Purkinje cell (primary cell): ENCODE measurements at places on chromosomes 1 and 21. TPM values are rescaled to one million over a fixed set of nuclear protein-coding genes. Genes with fewer than 3 reads are reported as not detected.

The FNDC5 gene
- polyA plus RNA-seq = 214 and 326 TPM in 2 replicates

The TAS1R3 gene
- not detected in 2 replicates for polyA plus RNA-seq

The TENT5C gene
- 0.27 TPM in 1 of 2 replicates, not detected in the other for polyA plus RNA-seq

The VSIG8 gene
- not detected in 2 replicates for polyA plus RNA-seq

The ZNF692 gene
- polyA plus RNA-seq = 4.4 and 6.0 TPM in 2 replicates

The CAMK2N1 gene
- 78.5 and 132 TPM in 2 replicates for polyA plus RNA-seq

The FCAMR gene
- polyA plus RNA-seq = not detected in 2 replicates

The ERICH3 gene
- 8.1 and 11.1 TPM in 2 replicates for polyA plus RNA-seq

The LPGAT1 gene
- 68.3 and 77.4 TPM in 2 replicates for polyA plus RNA-seq

The UBE4B gene
- 9.2 and 10.1 TPM in 2 replicates for polyA plus RNA-seq

The OR2M3 gene
- polyA plus RNA-seq = not detected in 2 replicates

The KPRP gene
- polyA plus RNA-seq = not detected in 2 replicates

The EFNA3 gene
- 2.2 and 6.2 TPM in 2 replicates for polyA plus RNA-seq

The NT5C1A gene
- not detected in 2 replicates for polyA plus RNA-seq

The TAS1R1 gene
- 0.35 TPM in 1 of 2 replicates, not detected in the other for polyA plus RNA-seq

The CCDC30 gene
- polyA plus RNA-seq = 5.3 and 10.0 TPM in 2 replicates

The ANKRD34A gene
- polyA plus RNA-seq = 8.1 and 10.7 TPM in 2 replicates

The PRAMEF18 gene
- polyA plus RNA-seq = not detected in 2 replicates

The OR2L5 gene
- polyA plus RNA-seq = not detected in 2 replicates

The CREG1 gene
- 204 and 212 TPM in 2 replicates for polyA plus RNA-seq

The KIF26B gene
- 0.52 and 0.56 TPM in 2 replicates for polyA plus RNA-seq

The HS2ST1 gene
- 13.2 and 14.2 TPM in 2 replicates for polyA plus RNA-seq

The PACC1 gene
- 20.5 and 22.4 TPM in 2 replicates for polyA plus RNA-seq
